ENCODE measurements at places on chromosomes 4 and X.

DNA sequence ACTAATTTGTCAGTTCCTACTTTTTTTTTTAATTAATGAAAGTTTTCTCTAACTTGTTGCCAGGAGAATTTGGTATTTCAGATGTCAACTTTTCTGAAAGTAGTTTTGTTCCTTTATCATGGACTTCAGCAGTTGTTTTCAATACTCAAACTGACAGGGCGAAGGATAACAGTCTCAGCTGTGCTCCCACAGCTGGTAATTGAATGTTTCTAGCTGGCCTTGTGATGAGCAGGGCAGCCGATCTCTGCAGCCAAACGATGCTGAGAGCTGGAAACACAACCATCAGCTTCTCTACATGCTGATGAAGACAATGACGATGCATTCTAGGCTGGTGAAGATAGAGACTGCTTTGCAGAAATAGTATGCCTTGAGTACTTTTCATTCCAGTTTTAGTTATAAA, 130.0 kb upstream of the MAP9 start:
- DNase-seq = no peak

DNA sequence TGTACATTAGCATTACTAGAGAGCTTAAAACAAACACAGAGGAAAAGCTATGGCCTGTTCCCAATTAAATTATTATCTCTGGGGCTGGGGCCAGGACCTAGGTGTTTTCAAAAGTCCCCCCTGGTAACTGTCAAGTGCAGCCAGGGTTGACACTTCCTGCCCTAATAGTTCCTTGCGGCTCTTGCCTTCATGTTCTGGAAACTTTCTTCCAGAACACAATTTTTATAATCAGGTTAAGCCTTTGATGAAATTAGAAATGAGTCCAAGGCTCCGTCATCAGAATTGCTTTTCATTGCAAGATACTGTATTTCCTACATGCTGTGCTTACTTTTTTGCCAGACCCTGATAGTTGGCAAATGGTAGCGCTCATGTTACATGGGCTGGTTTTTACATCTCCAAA, 229.6 kb downstream of the UNC5C start:
- DNase-seq = no peak

GRCh38 chr4:99755223-99755944, 61.2 kb upstream of the DAPP1 start:
- DNase-seq = no peak

GRCh38 chrX:19697416-19697815, 182.1 kb upstream of the MAP3K15 start:
- DNase-seq = no peak

DNA sequence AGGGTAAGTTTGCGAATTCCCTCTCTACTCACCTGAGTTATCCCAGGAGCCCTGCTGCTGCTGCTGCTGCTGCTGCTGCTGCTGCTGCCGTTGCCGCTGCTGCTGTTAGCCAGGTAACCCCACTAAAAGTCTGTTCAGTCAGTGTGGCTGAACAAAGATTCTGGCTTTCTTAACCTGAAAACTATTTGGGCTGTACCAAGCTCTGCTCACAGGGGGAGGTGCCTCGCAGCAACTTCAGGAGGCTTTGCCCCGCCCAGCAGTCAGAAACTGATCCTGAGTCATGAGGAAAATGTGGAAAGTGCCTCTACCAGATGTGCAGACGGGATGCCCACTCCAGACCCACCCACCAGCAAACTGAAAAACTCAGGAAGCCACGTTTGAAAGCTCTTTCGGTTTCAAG, at the start of gene CAPN6:
Gene CAPN6 (minus strand): TSS at position 145 of the 400 bp plus-strand sequence. CDS start 6,547 bp downstream, outside the sequence.
- DNase-seq = no peak

DNA sequence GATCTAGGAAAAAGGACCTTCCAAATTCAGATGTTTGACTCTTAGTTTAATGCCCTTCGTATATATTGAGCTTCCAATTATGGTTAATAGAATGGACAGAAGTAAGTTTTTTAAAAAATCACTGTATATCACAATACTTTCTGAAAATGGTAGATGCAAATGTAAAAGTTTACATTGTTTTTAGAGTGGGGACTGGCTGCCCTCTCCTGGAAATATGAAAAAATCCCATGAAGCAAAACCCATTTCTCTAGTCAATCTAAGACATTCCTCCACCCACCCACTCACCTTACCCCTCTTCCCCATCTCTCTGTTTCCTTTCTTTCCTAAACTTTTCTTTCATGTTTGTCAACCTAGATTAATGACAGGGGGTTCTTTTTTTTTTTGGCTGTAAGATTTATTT, 134.5 kb downstream of the ARHGAP6 start:
- DNase-seq = no peak

DNA sequence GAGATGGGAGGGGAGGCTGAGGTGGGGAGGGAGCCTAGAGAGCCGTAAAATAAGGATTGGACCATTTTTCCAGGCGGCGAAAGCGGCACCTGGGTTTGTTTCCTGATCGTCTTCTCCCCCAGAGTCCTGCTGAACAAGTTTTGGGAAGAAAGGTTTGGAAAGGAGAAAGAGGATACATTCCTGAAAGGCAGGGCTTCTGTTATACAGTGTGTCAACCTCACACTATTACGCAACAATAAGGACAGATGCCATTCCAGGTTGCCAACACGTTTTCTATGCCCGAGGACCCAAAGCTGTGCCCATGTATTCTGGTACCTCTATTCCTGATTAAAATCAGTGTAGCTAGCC, 658 bp downstream of the SCOC start:
- no peak for DNase-seq

GRCh38 chr4:108058685-108059440, 69.2 kb downstream of the HADH start:
- DNase-seq = no peak

All from activated CD4-positive, alpha-beta T cell treated with anti-CD3 and anti-CD28 coated beads, Interleukin-2, amount 50 U/mL, for 24 hours (primary cell).